ENCODE measurements at places on chromosomes 1 and 21.

DNA sequence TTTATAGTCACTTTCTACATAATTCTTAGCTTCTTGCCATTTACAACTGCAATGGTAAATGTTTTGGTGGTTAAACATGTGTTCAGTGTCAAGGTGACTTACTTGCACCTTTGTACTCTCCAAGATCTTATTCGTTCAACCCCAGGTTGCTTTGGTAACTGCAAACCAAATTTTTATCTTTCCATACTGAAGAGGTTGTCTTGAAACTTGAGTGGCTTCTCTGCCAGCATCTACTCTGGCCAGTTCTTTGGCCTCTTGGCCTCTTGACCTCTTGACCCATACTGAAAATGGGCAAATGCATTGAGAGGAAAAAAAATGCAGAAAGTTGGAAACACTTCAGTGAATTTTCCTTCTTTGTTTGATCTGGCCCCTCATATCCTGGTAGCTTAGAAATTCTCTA, 88.0 kb upstream of the LRRC7 start:
- DNase-seq, result no peak

GRCh38 chr1:55374801-55375616, 159.8 kb upstream of the USP24 start:
- no peak for DNase-seq

DNA sequence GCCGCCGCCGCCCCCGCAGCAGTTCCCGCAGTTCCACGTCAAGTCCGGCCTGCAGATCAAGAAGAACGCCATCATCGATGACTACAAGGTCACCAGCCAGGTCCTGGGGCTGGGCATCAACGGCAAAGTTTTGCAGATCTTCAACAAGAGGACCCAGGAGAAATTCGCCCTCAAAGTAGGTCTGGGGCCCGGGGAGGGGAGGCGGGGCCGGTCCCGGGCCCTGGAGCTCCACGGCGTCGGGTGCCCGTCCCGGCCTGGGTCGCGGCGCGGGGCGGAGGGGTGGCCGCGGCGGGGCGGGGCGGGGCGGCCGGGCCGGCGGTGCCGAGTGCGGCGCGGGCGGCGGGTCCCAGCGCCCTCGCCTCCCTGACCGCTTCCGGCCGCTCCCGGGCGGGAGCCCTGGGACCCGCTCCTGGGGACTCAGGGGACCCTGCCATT, 646 bp downstream of the MAPKAPK2 start:
- no peak for DNase-seq

- no peak for DNase-seq
These were observed 115.3 kb downstream of the C1orf21 start for GRCh38 chr1:184502161-184502560.

- DNase-seq, result no peak
These were observed 74.1 kb downstream of the PRDM2 start for GRCh38 chr1:13774121-13774520.

- DNase-seq, result no peak
These were observed 361.0 kb downstream of the SETD4 start for GRCh38 chr21:35699361-35699760.

GRCh38 chr1:47577303-47578025, 139.6 kb downstream of the FOXD2 start:
- no peak for DNase-seq

GRCh38 chr1:231550448-231550781, 21.9 kb downstream of the TSNAX start:
- peak; percentile 19 for DNase-seq

- no peak for DNase-seq
These were observed 186.7 kb downstream of the HFM1 start for GRCh38 chr1:91217911-91218310.
